Activated CD8-positive, alpha-beta memory T cell treated with anti-CD3 and anti-CD28 coated beads, Interleukin-2, amount 10 ng/mL, durations not matched to agents 7 days and 5 days (primary cell): ENCODE measurements at places on chromosomes 4 and X.

- H3K27ac ChIP-seq: no peak overlapping the region
- no peaks in the 10 kb centered on the region for H3K27me3 ChIP-seq
- H3K4me3 ChIP-seq: no peak overlapping the region
- H3K4me1 ChIP-seq: peaks cover 10% of the 10 kb centered on the region
Measured at GRCh38 chr4:38024206-38024509, 64.0 kb downstream of the PTTG2 start.

- no peak overlapping the region for H3K27ac ChIP-seq
- H3K27me3 ChIP-seq: no peaks in the 10 kb centered on the region
- H3K4me1 ChIP-seq: no peaks in the 10 kb centered on the region
- H3K4me3 ChIP-seq: no peak overlapping the region
- H3K36me3 ChIP-seq: no peaks in the 10 kb centered on the region
- DNase-seq: no peak
Measured at GRCh38 chr4:126572264-126572663, 1060.5 kb upstream of the INTU start.

- no peak overlapping the region for H3K4me3 ChIP-seq
- H3K27me3 ChIP-seq: no peaks in the 10 kb centered on the region
- H3K27ac ChIP-seq: no peak overlapping the region
- no peaks in the 10 kb centered on the region for H3K4me1 ChIP-seq
- DNase-seq: no peak
- no peaks in the 10 kb centered on the region for H3K36me3 ChIP-seq
Measured at GRCh38 chr4:34422472-34423175, 1821.7 kb downstream of the ARAP2 start.

DNA sequence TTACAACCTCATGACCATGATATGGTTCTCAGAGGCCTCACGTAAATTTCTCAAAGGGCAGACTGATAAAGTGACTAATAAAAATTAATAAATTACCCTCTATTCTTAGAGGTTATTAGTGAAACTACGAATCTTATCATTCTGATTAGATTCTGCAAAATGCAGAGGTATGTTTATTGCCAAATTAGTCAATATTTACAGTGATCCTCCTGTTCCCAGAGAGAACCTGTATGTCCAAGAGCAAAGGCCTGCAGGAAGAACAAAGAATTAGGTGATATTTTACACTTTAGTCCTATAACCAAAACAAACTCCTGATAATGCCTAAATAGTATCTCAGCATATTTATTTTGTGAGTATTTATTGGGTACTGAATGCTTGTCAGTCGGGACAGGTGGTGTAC is 58.1 kb downstream of the FAM13A start:
- no peak overlapping the region for H3K4me3 ChIP-seq
- no peak overlapping the region for H3K27ac ChIP-seq
- no peaks in the 10 kb centered on the region for H3K27me3 ChIP-seq
- no peaks in the 10 kb centered on the region for H3K4me1 ChIP-seq

GRCh38 chr4:98687876-98688275 is 29.5 kb upstream of the TSPAN5 start:
- no peak overlapping the region for H3K27ac ChIP-seq
- H3K4me3 ChIP-seq: no peak overlapping the region
- H3K4me1 ChIP-seq: peaks cover 16% of the 10 kb centered on the region
- no peak for DNase-seq

- DNase-seq: no peak
- H3K27ac ChIP-seq: no peak overlapping the region
- H3K4me3 ChIP-seq: no peak overlapping the region
- H3K36me3 ChIP-seq: no peaks in the 10 kb centered on the region
Measured at GRCh38 chrX:115311601-115312001, 22.1 kb downstream of the LUZP4 start.

GRCh38 chr4:8053688-8054449 is 104.7 kb downstream of the ABLIM2 start:
- no peak overlapping the region for H3K4me3 ChIP-seq
- peaks cover 2% of the 10 kb centered on the region for H3K36me3 ChIP-seq
- no peak overlapping the region for H3K27ac ChIP-seq
- no peaks in the 10 kb centered on the region for H3K4me1 ChIP-seq
- no peak for DNase-seq

GRCh38 chr4:77157859-77158486 is 966 bp downstream of the CCNG2 start:
- peaks cover 21% of the 10 kb centered on the region for H3K36me3 ChIP-seq
- peak overlapping the region; percentile 45 for H3K27ac ChIP-seq
- H3K4me3 ChIP-seq: peak overlapping the region; percentile 93
- DNase-seq: peak; percentile 86
- peaks cover 31% of the 10 kb centered on the region for H3K4me1 ChIP-seq

- H3K27ac ChIP-seq: no peak overlapping the region
- H3K27me3 ChIP-seq: peaks cover 22% of the 10 kb centered on the region
- H3K4me3 ChIP-seq: no peak overlapping the region
- DNase-seq: no peak
Measured at GRCh38 chr4:151356510-151356909, 31.1 kb upstream of the SH3D19 start.

DNA sequence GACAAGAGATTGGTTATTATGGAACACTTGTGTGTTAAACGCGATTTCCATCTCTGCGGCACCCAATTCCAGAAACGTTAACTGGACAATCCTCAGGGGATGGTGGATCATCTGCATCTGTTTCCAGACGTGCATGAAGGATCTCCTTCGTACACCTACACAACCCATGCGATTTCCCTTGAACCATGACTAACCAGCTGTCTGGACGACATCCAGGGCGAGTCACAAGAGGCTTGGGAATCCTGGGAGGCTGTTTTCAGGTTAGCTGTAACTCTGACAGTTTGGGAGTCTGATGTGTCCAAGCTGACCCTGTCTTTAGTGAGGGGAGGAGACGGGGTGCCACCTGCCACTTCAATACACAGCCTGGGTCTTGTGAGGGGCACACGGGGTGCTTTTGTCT is 84.5 kb downstream of the GATB start:
- no peak overlapping the region for H3K4me3 ChIP-seq
- no peaks in the 10 kb centered on the region for H3K27me3 ChIP-seq
- no peaks in the 10 kb centered on the region for H3K36me3 ChIP-seq
- no peak for DNase-seq
- no peaks in the 10 kb centered on the region for H3K4me1 ChIP-seq
- H3K27ac ChIP-seq: no peak overlapping the region

DNA sequence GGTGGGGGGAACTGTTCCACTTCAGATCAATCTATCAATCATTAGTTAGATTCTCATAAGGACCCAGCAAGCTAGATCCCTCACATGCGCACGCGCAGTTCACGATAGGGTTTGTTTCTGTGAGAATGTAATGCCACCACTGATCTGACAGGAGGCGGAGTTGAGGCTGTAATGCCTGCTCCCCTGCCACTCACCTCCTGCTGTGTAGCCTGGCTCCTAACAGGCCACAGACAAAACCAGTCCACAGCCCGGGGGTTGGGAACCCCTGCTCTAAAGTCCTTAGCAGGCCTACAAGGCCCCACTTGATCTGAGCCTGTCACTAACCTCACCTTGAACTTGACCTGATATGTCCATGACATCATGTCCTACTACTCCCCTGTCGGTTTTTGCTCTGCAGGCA is 30.3 kb downstream of the ARL9 start:
- no peak overlapping the region for H3K4me3 ChIP-seq
- H3K4me1 ChIP-seq: no peaks in the 10 kb centered on the region
- no peak for DNase-seq
- no peak overlapping the region for H3K27ac ChIP-seq
- H3K36me3 ChIP-seq: no peaks in the 10 kb centered on the region

DNA sequence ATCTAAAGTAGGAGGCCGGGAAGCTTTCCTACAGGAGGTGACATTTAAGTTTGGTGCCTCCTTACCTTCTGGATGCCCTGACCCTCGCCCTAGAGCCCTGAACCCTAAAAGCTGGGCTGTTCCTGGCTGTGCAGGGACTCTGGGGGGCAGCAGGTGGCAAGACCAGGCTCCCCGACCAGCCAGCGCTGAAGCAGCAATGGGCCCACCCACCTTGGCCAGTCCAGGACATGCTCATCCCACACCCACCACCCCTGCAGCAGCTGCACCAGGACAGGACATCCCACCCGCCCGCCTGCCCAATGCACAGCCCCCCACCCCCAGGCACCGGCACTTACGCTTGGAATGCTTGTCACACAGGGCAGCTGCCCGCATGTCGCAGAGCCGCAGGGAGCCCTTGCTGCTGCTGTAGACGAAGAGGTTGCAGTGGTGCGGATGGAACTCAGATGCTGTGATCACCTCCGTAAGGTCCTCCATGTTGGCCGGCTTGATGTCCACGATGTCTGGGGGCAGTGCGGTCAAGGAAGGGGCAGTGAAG is 77.9 kb downstream of the WFS1 start:
- no peaks in the 10 kb centered on the region for H3K4me1 ChIP-seq
- no peak overlapping the region for H3K27ac ChIP-seq
- no peak for DNase-seq
- peaks cover 13% of the 10 kb centered on the region for H3K27me3 ChIP-seq
- no peaks in the 10 kb centered on the region for H3K36me3 ChIP-seq
